ENCODE measurements at places on chromosomes 5 and 9.

GRCh38 chr9:75138260-75139040 is 50.1 kb downstream of the OSTF1 start:
- DNase-seq = no peak

GRCh38 chr5:93874491-93874890 is 133.1 kb upstream of the POU5F2 start:
- DNase-seq = no peak

GRCh38 chr5:82698026-82698425 is 379.2 kb downstream of the TMEM167A start:
- no peak for DNase-seq

GRCh38 chr9:14348373-14349145 is 34.6 kb upstream of the NFIB start:
- no peak for DNase-seq

DNA sequence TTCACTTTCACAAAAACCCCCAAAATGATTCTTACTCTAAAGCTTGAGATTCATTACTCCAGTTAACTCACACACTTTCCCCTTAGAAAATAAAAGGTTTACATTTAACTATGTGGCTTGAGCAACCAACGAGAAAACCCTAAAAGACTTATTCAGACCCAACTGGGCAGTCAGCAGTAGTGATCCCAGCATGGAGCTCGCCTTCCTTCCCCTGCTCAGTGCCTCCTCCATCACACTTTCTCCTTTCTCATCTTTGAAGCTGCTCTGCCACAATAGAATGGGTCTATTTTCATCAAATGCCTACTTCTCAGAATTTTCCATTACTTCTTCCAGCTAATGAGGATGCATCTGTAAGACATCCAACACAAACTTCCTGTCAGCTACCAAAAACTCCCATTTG is 29.1 kb downstream of the RORB start:
- DNase-seq = no peak

DNA sequence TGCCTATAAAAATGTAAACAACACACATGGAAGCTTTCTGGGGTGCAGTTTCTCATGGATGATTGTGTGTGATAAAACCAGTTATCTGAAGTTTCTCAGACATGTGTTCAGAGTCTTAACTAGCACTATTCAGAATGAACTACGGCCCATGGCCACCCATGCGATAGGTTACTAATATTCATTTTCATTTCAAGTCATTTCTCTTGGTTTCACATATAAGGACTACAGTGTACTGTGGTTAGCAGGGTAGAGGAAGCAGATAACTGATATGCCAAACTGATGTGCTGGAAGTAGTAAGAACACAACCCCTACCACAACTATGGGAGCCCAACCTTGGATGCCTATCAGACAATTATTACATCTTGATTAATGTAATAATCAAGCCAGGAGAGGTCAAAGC is 372.1 kb downstream of the DTWD2 start:
- DNase-seq = no peak

- no peak for DNase-seq
Observed at GRCh38 chr5:128749136-128749898, 211.3 kb upstream of the FBN2 start.

GRCh38 chr9:2039294-2040180 is 24.4 kb downstream of the SMARCA2 start:
- no peak for DNase-seq

GRCh38 chr5:168136340-168136739 is 155.1 kb upstream of the WWC1 start:
- DNase-seq = no peak

- DNase-seq = no peak
Observed at GRCh38 chr5:169062690-169063089, 238.2 kb downstream of the SLIT3 start.

GRCh38 chr9:3908731-3909130 is 382.9 kb upstream of the RFX3 start:
- DNase-seq = no peak

DNA sequence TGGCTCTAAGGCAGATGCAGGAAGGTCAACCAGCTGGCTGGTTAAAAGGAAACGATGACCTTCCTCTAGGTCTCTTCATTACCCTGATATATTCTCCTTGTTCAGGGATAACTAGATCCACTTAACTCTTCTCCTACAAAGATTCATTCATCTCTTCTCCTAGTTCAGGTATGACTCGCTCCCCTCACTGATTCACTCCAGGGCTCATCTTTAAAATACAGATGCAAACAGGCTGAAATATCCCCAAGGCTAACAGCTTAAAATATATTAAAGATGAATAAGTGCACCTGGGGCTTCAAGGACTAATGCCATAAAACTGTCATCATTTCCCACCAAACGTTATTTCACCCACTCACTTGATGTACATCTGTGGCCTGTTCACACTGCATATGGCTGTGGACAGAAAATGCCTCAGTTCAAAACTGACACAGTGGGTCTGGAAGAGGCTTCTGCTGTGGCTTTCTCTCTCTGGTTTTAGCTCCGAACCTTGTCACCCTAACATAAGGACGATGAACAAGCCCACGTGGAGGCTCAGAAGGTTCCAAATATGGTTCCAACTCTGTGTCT is 366.9 kb downstream of the DEPDC1B start:
- DNase-seq = no peak

GRCh38 chr5:65480306-65480865 is 1.3 kb downstream of the ADAMTS6 start:
- DNase-seq = no peak

GRCh38 chr9:1320607-1321195 is 270.5 kb downstream of the DMRT2 start:
- no peak for DNase-seq

DNA sequence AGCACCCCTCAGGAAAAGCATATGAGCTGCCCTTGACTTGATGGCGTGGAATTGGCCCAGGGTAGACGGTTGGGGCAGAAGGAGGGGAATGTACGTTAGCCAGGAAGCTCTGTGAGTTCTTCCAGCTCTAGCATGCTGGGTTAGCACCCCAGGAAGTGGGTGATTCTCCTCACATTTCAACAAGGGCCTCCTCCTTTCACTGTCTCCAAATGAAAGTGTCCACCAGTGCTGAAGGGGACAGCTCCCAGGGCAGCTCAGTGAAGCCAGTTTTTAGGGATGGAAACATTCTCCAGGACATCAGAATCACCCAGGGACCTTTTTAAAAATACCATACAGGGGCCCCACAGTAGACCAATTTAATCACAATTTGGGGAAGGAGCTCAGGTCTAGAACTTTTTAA is 17.2 kb upstream of the AFAP1L1 start:
- DNase-seq = no peak

DNA sequence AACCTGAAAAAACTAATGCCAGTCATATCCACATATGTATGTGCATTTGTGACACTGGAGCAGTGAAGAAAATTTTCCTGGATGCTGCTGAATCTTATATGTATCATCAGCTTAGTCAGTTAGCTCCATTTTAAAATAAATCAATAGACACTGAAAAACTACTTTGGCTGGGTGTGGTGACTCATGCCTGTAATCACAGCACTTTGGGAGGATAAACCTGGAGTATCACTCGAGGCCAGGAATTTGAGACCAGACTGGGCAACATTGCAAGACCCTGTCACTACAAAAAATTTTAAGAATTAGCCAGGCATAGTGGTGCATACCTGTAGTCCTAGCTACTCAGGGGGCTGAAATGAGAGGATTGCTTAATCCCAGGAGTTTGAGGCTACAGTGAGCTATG is 511.0 kb upstream of the TLE4 start:
- DNase-seq = no peak

DNA sequence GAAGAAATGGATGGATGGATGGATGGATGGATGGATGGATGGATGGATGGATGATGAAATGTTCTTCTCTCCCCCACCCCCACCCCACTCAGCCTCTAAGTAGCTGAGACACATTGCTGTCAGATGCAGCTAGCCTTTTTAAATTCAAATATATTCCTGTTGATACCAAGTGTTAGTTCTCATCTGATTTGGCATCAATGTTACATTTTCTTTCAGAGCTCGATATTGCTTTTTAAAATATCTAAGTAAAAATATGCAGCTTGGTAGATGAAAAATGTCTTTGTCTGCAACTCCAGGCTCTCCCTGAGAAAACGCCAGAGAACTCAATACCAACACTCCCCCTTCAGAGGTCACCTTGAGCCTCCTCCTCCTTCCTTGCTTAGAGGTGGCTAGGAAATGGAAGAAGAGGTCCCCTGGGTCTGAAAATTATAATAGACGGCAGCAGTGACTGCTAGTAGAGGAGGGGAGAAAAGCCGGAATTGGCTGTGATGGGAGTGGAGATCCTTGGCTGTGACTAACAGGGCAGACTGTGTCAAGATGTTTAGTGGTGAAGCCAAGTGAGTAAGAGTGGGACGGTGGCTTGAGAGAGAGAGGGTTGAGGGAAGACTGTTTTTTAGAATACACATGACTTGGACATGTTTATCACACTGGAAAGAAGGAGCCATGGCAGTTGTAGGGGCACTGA is 156.0 kb downstream of the ZNF462 start:
- no peak for DNase-seq

Measured in germinal center (tissue), 1 donor.